Left colon (tissue), 2 donors: ENCODE measurements at places on chromosomes 16 and 17. TPM values are rescaled to one million over a fixed set of nuclear protein-coding genes. Genes with fewer than 3 reads are reported as not detected.

TTYH2 gene
- total RNA-seq, result 1.4 TPM

MAF gene
- 11.7 TPM for total RNA-seq

- DNase-seq, result no peak
These were observed 300.2 kb upstream of the IRX5 start for GRCh38 chr16:54630284-54630967.

- DNase-seq, result no peak
These were observed 31.8 kb downstream of the MED13 start for GRCh38 chr17:62033317-62033716.

DNA sequence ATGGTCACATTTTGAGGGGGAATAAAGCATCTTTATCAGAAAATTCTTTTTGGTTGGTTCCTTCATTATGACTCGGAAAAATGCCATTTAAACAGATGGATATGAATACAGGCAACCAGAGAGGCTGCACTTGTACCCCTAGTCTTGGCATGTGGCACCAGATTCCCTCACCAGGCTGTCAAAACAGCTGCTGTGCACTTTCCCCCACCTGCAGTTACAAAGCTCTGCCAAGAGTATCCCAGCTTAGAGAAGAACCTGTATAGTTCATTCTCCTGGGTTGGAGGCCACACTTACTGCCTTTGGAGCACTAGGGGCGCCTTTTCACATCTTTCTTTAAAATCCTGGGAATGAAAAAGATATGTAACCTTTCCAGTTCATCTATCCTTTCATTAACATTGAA is 190.3 kb downstream of the KIF2B start:
- DNase-seq, result no peak
